ENCODE measurements at places on chromosomes 16 and 17.
A peak's percentile ranks its signal among the peaks of the same experiment; 100 is the strongest.

DNA sequence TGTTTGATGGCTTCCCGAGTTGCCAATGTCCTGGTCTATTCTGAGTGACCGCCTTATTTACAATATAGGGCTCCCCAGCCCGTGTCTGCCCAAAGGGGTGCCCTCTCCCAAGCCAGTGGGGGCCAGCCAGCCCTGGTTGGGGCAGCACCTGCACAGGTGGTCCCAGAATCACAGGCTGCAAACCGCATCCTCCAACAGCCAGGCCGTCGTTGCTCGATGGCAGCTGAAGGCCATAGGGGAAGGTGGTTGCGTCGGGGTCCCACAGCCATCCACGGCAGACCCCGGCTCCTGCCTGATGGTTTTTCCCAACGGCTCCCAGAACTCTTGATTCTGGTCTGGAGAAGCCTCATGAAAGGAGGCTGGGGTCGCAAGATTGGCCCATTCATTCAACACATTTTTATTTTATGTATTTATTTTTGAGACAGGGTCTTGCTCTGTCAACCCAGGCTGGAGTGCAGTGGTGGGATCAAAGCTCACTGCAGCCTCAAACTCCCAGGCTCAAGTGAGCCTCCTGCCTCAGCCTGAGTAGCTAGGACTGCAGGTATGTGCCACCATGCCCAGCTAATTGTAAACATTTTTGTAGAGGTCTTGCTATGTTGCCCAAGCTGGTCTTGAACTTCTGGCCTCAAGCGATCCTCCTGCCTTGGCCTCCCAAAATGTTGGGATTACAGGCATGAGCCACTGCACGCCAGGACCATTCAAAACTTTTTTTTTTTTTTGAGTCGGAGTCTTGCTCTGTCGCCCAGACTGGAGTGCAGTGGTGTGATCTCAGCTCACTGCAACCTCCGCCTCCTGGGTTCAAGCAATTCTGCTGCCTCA lies 79.0 kb upstream of the TOB1 start:
- no peak for DNase-seq

DNA sequence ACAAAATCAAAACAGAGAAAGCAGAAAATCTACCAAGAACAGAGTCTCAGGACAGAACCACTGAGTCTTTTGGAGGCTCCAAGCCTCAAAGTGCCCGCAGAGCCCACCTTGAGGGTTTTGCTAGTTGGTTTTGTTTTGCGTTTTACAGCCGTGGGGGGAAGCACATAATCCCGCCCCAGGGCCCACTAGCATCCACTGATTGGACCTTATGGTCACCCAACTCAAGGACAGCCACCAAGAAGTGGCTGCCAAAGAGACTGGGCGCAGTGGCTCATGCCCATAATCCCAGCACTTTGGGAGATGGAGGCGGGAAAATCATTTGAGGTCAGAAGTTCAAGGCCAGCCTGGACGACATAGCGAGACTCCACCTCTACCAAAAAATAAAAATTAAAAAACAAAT lies 9.9 kb downstream of the ALOX15B start:
- DNase-seq: no peak

GRCh38 chr16:89861648-89862047 lies 11.7 kb upstream of the TCF25 start:
- no peak for DNase-seq

- DNase-seq: peak; percentile 64
Observed at GRCh38 chr17:81291662-81292061, 3.4 kb downstream of the SLC38A10 start.
